Ureter (tissue), 1 donor: ENCODE measurements at places on chromosomes 16 and 17.
A peak's percentile ranks its signal among the peaks of the same experiment; 100 is the strongest.

- peak; percentile 67 for DNase-seq
Observed at GRCh38 chr17:8225813-8226535, 15.6 kb upstream of the AURKB start.

- no peak for DNase-seq
Observed at GRCh38 chr16:50459496-50460080, 88.6 kb upstream of the NKD1 start.

GRCh38 chr16:10740000-10740844, 3.4 kb upstream of the NUBP1 start:
- DNase-seq = peak; percentile 18

- DNase-seq = no peak
Observed at GRCh38 chr16:12298285-12298684, 321.8 kb downstream of the SNX29 start.

DNA sequence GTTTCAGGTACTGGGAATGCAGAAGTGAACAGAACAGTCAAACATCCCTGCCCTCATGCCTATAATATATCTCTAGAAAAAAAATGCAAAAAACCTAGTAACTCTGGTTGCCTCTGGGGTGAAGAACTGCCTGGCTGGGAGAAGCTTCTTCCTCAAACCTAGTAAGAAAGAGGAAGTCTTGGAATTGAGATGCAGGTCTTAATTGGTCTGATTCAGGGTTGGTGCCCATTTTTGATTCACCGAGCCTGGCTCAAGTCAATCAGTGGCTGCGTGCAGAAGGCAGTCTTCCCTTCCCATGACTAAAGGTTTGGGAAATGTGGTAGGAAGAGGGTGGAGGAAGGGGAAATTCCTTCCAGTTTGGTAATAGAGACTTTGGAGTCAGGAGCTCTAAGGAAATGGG, 22.4 kb downstream of the CDRT15 start:
- no peak for DNase-seq

- peak; percentile 81 for DNase-seq
Observed at GRCh38 chr16:54193665-54194333, 92.8 kb downstream of the IRX3 start.

- DNase-seq = no peak
Observed at GRCh38 chr16:1279945-1280589, 24.2 kb downstream of the TPSD1 start.

DNA sequence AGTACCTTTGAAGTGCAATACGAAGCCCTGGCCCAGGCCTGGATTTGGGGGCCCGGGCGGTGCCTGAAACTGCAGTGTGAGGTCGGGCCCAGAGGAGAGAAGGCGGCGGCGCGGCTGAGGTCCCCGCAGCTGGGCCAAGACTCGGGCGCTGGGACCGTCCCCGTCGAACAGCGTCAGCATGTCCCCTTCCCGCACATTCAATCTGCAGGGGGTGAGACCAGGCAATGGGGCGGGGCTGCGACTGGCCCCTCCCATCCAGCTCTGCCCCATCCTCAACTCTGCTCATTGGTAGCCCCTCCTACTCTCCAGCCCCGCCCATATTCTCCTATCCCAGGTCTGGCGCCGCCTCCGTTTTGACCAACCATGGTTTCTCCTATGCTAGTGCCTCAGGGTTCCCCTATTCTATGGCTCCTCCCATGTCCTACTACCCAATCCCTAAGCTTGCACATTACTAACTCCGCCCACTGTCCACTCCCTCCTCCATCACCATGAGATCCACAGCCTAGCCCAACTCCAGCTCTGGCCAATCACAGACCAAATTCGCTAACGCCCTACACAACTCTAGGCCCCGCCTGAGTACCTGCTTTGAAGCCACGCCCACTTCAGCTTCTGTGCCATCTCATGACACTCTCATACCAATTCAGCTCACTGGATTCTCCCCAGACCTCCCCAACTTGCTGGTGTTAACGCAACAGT, 14.4 kb upstream of the CDIPT start:
- DNase-seq = no peak

- no peak for DNase-seq
Observed at GRCh38 chr16:89269805-89270665, 52.5 kb downstream of the ZNF778 start.

GRCh38 chr17:77742579-77742978, 215.9 kb upstream of the TNRC6C start:
- peak; percentile 29 for DNase-seq

DNA sequence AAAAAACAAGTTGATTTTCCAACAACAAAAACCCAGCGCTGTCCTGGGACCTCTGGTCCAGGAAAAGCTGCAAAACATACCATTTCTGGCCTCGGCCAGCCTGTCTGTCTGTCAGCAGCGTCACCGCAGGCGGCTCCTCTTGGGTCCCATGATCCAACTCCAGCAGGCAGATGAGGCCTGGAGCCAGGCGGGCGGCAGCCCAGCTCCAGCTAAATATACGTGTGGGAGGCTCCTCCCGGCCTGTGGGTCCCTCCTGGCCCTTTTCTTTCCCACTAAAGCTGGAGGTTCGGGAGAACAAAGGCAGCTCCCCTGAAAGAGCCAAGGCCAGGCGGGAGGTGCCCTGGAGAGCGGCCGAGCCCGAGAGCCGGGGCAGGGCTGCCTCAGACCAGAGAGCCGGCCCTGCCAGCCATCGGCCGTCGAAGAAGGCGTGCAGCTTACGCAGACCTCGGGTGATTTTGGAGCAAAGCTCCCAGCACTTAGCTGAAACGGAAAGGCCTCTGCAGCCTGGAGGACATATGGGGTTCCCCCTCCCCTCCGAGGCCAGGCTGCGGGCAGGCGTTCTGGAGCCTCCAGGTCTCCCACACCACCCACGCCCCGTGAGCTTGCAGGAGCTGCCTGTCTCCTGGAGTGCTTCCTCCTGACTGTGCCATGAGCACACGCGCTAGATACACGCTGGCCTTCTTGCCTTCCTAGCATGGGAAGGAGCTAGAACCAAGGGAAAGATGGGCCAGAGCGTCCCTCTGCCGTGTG, 19.9 kb upstream of the JPH3 start:
- DNase-seq = peak; percentile 59

GRCh38 chr17:37779554-37779953, 34.7 kb upstream of the HNF1B start:
- DNase-seq = no peak

DNA sequence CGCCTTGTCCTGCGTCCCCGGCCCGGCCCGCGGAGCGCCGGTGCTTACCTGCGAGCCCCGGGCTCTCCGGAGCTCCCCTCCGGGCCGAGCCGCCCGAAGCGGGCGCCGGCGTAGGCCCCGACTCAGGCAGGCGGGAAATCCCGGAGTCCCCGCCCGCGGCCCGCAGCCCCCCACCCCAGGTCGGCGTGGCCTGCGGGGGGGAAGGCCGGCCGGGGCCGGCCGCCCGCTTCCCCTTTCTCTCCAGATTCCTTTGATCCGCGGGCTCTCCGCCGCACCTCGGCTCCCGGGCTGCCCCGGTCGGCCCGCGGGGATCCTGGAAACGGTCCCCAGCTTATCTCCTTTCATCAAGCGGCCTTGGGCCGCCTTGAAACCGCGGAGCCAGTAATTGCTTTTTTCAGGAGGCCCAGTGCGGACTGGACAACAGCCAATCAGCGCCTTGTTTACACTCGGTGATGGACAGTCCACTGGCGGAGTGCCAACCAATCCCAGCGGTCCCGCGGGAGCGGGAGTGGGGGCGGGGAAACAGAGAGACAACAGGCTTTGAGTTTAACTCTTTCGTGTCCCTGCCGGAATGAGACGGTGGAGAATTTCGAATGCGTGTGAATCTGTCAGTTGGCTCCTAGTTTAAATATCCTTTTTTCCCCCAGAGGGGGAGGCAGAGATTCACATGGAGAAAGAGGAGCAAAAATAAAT, 1.4 kb upstream of the BAHCC1 start:
- peak; percentile 100 for DNase-seq

DNA sequence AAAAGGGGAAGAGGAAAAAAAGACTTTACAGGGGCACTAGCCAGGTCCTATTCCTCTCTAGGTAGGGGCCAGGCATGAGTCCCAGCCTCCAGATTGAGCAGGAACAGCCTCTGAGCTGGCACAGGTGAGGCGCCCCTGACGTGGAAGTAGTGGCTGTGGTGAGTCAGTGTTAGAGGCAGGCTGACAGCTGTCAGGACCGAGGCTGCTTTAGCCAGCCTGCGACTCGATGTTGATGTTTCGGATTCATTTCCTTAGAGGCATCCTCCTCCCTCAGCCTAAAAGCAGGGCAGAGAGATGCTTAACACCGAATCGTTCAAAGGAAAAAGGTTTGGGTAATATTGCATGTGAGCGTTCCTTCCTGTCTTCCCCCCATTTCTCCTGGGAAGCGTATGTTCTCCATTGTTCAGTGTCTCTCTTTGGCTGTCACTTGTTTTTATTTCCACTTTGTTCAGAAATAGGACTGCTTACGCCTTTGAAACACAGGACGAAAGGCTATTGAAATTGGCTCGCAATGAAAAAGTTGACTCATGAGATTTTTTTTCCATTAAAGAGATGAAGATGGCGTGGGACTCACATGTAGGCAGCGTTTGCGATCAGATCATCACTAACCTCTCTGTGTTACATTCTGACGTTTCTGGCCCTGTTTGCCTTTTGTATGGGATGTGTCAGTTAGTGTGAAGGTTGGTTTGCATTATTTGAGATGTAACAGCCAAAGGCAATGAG, 1.3 kb downstream of the KIAA0513 start:
- DNase-seq = peak; percentile 76

GRCh38 chr16:50389900-50390299, 21.1 kb upstream of the BRD7 start:
- no peak for DNase-seq

DNA sequence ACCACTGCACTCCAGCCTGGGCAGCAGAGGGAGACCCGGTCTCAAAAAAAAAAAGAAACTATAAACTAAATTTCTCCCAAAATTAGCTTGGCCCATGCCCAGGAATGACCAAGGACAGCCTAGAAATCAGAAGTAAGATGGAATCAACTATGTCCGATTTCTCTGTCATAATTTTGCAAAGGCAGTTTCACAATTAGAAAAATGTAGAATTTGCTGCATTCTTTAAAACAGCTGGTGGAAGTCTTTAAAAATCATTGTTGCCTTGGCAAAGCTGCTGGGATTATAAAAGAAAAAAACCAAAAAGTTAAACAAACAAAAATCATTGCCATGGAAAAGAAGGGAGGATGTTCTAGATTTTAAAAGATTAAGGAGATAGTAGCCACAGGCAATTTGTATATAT, 32.4 kb downstream of the WWP2 start:
- DNase-seq = no peak

GRCh38 chr16:57304169-57305061, 19.9 kb upstream of the PLLP start:
- DNase-seq = no peak

GRCh38 chr17:47801176-47801765, 20.3 kb downstream of the OSBPL7 start:
- DNase-seq = peak; percentile 26

GRCh38 chr17:48567209-48567608, 10.9 kb downstream of the HOXB4 start:
- no peak for DNase-seq

- DNase-seq = no peak
Observed at GRCh38 chr16:9778849-9779248, 403.4 kb downstream of the GRIN2A start.

- no peak for DNase-seq
Observed at GRCh38 chr17:78306913-78307312, 53.0 kb downstream of the SOCS3 start.

DNA sequence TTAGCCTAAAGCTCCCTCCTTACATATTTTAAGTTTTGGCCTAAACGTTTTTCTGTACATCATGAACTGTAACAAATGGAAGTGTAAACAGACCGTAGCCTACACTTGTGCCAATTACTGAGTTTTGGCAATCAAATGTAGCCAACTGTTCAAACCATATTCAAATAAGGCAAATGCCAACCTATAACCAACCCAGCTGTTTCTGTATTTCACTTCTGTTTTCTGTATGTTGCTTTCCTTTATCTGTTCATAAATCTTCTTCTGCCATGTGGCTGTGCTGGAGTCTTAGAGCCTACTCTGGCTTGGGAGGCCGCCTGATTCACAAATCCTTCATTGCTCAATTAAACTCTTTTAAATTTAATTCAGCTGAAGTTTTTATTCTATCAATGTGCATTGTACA, 6.9 kb upstream of the C16orf78 start:
- no peak for DNase-seq

DNA sequence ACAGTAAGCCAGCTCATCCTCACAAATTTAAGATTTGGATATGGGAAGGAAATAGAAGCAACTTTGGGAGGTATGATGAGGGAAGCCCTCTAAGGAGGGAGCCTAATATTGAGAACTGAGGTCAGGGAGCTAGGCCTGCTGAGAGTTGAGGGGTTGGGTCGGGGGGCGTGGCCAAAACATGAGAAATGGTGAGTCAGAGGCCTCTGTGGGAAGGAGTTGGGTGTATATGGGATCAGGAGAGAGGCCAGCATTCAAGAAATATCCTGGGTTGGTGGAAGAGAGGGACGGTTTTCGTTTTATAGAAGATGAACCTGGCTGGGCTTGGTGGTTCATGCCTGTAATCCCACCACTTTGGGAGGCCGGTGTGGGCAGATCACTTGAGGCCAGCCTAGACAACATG, 48.4 kb downstream of the CLEC16A start:
- DNase-seq = no peak

- DNase-seq = no peak
Observed at GRCh38 chr16:67773099-67773498, 33.3 kb downstream of the RANBP10 start.

- DNase-seq = no peak
Observed at GRCh38 chr17:74971842-74972106, 785 bp downstream of the HID1 start.

GRCh38 chr17:64240741-64241347, 22.2 kb downstream of the TEX2 start:
- DNase-seq = no peak

DNA sequence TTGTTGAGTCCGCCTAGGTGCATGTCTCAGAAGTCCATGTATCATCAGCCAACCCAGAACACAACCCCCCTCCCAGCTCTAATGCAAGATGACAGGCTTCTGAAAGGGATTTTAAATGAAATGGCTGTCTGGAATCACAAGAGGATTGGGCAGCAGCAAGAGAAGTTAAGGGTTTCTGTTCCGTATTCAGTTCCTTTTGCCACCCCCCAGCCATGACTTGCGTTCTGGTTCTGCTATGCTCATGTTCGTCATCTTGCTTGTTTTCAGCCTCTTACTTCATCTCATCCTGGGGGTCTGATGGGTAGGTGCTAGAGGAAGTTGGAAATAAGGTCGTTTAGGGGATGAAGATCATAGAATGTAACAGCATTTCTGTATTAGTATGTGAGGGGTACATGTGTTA, 12.0 kb downstream of the MINK1 start:
- DNase-seq = no peak

DNA sequence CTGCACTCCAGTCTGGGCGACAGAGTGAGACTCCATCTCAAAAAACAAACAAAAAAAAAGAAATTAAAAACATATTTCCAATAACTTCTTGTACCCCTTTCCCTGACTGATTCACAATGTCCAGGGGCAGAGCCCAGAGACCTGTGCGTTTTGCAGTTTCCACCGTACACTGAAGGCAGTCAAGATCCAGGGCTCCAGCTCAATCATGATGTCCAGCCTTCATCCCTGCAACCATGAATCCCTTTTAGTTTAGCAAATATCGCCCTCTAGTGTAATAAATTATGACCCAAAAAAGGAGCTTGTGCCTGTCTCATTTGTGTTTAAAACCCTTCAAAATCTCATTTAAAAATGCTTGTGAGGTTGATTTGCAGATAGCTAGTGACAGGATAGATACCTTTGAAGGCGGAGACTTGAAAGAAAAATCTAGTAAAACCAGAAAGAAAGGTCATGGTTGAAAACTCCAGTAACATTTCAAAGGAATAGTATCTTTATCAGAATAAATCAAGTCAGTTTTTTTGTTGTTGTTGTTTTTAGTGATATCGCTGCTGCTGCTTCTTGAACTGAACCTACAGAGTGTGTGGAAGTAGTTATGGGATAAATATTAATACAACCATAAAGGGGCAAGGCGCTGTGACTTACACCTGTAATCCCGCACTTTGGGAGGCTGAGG, 3.7 kb upstream of the ERN1 start:
- DNase-seq = no peak

GRCh38 chr16:11128211-11129141, 127.5 kb downstream of the SOCS1 start:
- no peak for DNase-seq
